Jurkat, Clone E6-1 (cell line): ENCODE measurements at places on chromosomes 6 and 20.

GRCh38 chr20:44721785-44722054, 6.6 kb downstream of the CCN5 start:
- DNase-seq, result no peak

GRCh38 chr6:135322427-135323201, 141.5 kb downstream of the MYB start:
- DNase-seq, result peak; percentile 96

DNA sequence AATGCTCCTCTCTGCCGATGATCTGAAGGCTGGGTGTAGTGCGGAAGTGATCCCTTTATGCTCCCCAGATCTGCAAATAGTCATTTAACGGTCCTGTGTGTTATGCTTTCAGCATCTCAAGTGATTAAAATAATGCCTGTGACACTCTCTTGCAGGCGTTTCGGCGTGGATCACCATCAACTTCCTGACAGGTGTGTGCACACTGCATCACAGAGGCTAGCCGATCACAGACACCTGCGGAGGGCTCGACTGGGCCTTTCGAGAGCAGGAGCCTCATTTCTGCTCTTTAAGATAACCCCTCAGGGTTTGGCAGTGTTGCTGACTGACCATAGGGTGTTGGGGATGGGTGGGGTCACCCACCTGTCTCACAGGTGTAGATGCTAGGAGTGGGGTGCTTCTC, 20.0 kb downstream of the ENTPD6 start:
- DNase-seq, result no peak

GRCh38 chr20:11777387-11778205, 140.1 kb upstream of the BTBD3 start:
- no peak for DNase-seq

GRCh38 chr6:131945971-131946370, 5.2 kb downstream of the CCN2 start:
- DNase-seq, result no peak

GRCh38 chr6:168559574-168560098, 118.7 kb downstream of the SMOC2 start:
- no peak for DNase-seq

GRCh38 chr6:98747960-98748359, 86.4 kb upstream of the POU3F2 start:
- DNase-seq, result no peak

GRCh38 chr6:149223904-149224351, 93.6 kb upstream of the TAB2 start:
- DNase-seq, result no peak

DNA sequence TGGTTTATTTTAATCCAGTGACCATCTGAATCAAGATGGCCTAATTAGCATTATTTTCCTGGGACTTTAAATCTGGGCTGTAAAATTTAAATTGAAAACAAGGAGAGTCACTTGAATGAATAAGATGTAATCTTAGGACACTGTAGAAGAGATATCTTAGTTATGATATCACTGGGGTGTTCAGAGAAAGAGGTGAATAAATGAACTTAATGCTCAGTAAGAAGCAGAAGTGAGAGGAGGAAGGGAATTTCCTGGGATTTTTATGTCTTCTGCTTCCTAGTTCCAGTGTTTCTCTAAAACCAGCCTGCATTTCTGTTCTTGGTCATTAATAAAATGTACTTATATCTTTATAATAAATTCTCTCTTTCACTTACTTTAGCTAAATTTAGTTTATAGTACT, 136.8 kb upstream of the PTPRK start:
- no peak for DNase-seq

DNA sequence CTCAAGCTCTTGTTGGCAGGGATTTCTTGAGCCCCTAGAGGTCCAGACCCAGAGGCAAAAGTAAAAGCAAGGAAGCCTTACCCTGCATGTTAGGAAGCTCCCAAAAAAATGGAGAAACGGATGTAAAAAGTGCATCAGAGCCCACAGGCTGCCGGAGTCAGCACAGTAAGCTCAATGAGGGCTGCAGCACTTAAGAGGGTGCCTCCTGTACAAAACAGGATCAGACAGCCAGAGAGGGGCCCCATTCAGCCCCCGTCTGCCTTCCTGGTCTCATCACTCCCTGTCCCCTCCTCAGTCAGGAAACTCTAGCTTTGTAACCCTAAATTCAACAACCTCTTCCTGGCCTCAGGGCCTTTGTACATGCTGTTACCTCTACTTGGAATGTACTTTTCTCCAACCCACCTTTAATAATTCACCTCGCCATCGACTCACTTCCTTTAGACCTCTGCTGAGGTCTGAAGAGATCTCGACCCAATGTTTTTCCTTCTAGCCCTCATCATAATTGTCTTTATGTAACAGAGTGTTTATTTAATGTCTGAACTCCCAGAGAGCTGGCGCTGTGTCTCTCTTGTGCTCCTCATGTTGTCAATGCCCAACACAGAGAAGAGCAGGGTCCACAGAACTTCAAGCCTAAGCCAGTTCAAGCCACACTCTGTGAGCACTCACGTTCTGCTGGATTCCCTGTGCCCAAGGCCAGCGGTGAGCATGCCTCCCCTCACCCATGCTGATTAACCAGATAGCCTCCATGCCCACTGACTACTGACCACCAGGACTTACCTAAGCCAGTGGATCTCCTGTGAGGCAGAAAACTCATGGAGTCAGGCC, 2.8 kb upstream of the PLCG1 start:
- no peak for DNase-seq

DNA sequence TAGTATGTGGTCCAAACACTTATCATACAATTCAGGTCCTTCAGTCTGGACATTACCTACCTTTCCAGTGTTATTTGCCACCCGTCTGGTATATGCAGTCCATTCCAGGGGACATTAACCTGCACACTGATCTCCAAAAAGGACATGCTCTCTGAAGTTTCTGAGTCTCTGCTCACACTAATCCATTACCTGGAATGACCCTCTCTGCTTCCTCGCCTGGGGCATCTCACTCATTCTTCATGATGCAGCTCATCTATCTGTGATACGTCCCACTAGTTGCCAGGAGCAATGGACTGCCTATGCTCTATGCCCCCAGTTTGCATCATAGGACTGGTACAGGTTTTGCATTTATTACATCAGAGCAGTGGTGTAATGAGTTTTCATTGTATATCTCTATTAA, 5.9 kb upstream of the TUBB2B start:
- no peak for DNase-seq

GRCh38 chr20:64080013-64080812, at the start of gene OPRL1:
OPRL1 (plus strand) TSS chr20:64080082; CDS start chr20:64092721, 12,639 bp downstream.
- DNase-seq, result no peak

- DNase-seq, result no peak
Observed at GRCh38 chr6:4637691-4638433, 138.3 kb upstream of the CDYL start.

GRCh38 chr20:60268491-60268890, 310.3 kb downstream of the CDH26 start:
- DNase-seq, result no peak

GRCh38 chr6:169813969-169814368, 62.5 kb downstream of the ERMARD start:
- no peak for DNase-seq

DNA sequence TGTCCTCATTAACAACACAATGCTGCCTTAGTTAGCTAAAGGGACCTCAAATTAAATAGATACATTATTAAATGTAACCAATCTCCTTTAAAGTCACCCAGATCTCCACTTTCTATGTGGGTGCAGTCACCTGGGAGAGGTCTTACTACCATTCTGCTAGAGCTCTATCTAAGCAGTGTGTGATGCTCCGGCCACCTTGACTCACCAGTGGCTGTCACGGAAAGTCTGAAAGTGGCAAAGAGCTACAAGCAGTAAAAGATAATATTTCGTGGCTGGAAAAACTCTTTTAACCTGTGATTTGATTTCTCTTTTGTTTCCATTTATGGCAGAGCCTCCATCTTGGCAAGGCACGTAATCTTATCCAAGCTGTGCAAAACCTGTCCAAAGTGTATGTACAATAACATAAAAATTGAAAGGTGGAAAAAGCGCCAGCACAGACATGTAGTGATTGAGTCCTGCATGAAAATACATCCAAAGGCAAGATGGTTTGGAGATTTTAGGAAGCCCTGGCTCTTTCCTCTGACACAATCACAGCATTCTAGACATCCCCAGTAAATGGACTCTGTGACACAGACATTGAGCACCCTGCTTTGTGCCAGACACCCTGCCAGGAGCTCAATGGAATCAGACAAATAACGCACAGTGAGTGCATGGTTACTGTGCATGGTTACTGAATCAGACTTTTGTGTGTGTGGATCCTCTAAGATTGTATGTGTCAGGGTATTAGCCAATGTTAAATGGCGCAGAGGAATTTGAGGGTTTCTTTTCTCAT, 116.6 kb downstream of the ADAT2 start:
- DNase-seq, result no peak

DNA sequence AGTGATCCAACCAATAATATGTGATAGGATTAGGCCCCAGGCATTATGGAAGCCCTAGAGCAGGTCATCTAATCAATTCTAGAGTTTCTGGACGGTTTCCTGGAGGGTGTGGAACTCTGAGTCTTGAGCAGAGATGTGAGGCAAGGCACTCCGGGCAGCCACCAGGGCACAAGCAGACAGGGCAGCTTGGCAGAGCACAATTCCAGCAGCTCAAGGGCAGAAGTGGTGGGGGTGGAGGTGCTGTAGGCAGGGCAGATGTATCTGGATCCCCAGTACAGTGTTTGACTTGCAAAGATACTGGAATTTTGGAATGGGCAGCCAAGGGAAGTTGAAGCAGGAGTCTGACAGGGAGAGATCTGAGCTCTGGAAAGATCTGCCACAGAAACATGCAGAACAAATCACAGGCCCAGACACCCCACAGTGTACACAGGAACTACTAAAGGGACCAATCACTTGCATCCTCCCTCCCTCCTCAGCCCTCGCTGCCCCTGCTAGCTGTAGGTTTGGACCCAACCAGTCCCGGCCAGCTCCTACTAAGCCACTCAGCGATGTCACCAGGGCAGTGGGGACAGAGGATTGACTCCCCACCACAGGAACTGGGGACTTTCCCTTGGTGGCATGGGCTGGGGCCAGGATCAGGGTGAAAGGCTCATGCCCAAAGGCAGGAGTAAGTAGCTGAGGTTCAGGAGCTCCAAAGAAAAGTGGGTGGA, 47.0 kb downstream of the TFEB start:
- DNase-seq, result no peak

- DNase-seq, result peak; percentile 9
Observed at GRCh38 chr6:70162972-70163371, 139.9 kb downstream of the COL9A1 start.

GRCh38 chr6:55674672-55675071, 95.7 kb upstream of the HMGCLL1 start:
- DNase-seq, result no peak

- peak; percentile 3 for DNase-seq
Observed at GRCh38 chr6:98980819-98981218, 33.1 kb upstream of the FBXL4 start.

DNA sequence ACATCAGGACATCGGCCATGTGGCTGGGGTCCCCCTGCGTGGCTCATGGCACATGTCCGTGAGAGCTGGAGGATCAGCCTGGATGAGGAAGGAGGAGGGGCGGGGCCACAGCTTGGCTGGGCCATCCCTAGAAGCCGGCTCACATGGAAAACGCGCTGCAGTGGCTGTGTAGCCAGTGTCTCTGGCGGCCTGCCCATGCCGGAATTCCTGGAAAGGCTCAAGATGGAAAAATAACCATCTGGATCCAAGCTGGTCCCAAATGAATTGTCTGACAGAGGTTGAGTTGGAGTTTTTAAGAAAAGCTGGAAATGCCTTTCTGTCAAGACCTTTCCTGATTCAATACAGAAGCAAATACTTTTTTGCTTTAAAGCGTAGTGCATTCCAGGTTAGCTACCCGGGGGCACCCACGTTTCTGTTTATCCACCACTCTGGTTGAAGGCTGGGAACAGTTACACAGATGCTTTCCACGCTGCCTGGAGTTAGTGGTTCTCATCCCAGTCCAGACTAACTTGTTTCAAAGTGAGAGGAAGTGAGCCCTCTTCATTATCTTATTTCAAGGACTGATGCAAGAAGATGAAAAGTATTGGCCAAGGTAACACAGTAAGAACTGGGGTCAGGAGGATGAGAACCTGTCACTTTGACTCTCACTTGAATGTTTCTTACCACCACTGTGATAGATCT, 99.0 kb downstream of the GMPR start:
- no peak for DNase-seq

GRCh38 chr6:118752803-118753202, 101.4 kb upstream of the CEP85L start:
- DNase-seq, result no peak

DNA sequence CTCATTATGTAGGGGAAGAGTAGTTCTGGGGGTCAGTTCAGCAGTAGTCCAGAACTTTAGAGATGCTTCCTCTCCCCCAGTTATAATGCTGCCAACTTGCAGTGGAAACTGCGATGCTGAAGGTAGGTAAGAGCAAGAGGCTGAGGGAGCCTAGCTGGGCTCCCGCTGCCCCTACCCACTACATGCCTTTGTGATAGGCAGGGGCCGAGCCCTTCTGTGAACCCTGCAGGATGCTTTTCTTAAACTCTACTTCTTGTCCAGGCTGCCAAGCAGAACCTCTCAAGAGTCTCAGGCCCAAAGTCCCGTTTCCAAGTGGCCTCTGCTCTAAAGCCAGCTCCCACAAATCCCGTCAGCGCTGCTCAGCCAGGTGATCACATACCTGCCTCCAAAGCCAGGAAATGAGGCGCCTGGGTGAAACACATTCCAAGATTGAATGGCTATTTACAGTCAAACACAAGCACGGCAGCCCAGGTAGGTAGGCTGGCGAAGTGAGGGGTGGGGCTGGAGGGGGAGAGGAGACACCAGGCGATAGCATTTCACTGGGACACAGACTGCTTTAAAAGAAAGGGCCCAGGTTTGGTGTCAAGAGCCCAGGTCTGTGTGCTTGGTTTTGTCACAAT, 150.7 kb downstream of the CD24 start:
- DNase-seq, result no peak

DNA sequence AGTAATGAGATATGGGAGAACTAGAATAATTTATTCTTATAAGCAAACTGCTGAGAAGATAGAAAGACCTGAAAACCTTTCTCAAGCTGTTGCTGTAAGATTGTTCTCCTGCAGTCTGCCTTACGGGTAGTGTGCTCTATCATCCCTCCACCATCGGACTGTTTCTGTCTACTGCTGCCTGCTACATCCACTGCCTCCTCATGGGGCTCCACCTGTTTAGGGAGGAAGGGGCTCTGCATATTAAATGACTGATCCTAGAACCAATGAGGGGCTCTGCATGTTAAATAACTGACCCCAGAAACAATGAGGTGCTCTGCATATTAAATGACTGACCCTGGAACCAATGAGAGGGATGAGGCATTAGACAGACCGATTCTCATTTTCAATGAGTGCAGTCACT, 654.6 kb downstream of the KIF16B start:
- no peak for DNase-seq

DNA sequence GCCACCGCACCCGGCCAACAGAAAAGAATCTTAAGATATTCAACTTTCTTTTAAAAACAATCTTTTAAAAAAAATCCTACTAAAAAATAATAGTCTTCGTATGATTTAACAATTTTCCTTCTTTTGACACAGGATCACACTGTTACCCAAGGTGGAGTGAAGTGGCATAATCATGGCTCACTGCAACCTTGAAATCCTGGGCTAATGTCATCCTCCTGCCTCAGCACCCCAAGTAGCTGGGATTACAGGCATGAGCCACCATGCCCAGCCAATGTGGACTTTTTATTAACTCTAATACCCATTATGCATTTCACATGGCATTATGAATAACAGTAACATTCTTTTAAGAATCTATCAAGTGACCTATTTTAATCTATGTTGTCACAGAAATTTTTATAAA, 20.8 kb downstream of the RBM39 start:
- no peak for DNase-seq
